ENCODE measurements at places on chromosomes 2 and 18.

GRCh38 chr2:237300739-237301138 lies 113.2 kb downstream of the COL6A3 start:
- DNase-seq: no peak

DNA sequence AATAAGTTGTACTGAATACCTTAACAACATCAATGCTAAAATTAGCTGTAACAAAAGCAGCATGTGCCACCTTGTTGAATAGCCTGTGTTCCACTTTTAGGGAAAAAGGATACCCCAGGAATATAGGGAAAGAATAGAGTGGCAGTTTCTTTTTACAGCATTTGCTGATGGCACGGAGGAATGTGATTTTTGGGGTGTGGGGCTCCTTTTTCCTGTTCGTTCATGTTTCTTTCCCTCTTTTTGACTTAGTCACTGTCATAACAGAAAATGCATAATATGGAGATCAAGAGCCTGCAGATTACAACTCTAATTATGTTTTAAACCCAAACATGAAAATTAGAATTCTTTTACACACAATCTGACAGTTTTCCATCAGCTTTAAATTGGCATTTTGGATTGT lies 60.4 kb downstream of the MAP3K20 start:
- DNase-seq: no peak

- DNase-seq: no peak
Observed at GRCh38 chr2:207935121-207935990, 90.0 kb downstream of the PLEKHM3 start.

GRCh38 chr2:219429958-219430606 lies 4.6 kb upstream of the SPEG start:
- DNase-seq: no peak

GRCh38 chr2:149561309-149561926 lies 26.2 kb downstream of the MMADHC start:
- no peak for DNase-seq

Measured in stimulated activated CD8-positive, alpha-beta memory T cell treated with anti-CD3 and anti-CD28 coated beads, Interleukin-2, amount 100 ng/mL, for 48 hours (primary cell).